ENCODE measurements at places on chromosomes 7 and 10.

DNA sequence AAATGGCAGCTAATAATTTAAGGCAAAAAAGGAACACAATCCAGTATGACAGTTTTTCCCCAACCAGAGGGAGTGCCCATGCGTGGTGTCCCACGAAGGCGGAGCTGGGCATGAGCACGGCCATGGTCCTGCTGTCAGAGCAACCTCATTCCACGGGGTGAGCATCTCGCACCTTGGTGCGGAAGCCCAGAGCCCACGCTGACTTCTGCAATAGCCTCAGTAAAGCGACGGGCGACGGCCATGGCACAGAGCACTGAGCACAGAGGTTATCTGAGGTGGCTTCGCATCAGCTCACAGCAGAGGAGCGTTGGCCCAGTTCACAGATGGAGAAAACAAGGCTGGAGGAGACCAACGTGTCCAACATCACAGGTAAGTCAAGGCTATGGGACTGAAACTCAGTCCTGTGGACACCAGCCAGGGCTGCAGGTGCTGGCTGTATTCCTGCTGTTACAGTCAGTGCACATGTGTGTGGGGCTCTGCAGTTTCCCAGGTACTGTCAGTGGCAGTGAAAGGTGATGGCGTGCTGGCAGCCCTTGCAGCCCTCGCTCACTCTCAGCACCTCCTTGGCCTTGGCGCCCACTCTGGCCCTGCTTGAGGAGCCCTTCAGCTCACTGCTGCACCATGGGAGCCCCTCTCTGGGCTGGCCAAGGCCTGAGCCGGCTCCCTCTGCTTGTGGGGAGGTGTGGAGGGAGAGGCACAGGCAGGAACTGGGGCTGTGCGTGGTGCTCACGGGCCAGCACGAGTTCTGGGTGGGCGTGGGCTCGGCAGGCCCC lies 525.6 kb downstream of the PTPRN2 start:
- DNase-seq: no peak

GRCh38 chr10:11824825-11825224 lies 1.7 kb downstream of the PROSER2 start:
- DNase-seq: no peak

DNA sequence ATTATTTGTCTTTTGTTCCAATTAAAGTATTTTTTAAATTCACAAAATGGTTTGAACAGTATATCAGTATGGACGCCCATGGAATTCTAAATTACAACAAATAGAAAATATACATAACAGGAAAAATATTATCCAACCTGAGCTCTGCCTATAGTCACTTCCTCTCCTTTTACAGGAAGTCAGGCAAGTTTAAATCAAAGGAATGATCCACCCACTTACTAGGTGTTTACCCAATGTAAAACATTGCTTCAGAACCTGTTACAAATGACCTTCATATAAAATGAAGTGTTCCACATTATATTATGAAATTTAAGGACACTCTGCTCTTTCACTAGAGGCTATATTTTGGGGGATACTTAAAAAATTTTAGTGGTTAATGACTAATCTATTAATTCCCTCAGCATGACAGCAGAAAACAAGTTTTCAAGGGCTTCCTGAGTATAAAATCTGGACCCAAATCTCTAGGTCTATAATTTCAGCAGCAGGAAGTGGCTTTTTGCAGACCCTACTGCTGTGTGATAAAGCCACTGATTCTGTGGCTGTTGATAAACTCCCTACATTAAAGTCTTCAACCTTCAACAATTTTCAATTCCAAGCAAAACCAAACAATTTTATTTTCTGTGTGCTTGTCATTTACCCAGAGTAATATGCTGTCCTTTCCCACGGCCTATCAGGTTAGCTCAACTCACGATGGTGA lies 722.6 kb downstream of the GATA3 start:
- peak; percentile 34 for DNase-seq

DNA sequence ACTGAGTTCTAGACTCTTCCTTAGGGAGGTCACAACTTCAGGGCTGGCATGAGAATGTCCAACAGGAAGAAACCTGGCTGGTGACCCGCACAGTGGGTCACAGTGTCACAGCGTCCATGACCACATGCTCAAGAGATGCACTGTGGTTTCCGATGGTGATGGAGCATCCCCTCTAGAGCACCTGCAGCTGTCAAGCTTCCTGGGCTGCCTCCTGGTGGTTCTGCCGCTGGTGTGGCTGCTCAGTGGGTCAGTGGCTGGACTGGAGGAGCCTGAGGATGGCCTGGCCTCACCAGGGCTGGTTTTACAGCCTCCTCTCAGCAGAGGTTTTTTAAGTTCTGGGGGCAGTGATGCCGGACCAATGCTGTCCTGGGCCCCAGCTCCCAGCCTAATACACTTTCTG lies 149.3 kb downstream of the SH3PXD2A start:
- no peak for DNase-seq

GRCh38 chr10:28186887-28187578 lies 115.8 kb downstream of the MPP7 start:
- DNase-seq: no peak

- no peak for DNase-seq
Measured at GRCh38 chr7:305410-306151, 15.6 kb downstream of the FOXL3 start.

DNA sequence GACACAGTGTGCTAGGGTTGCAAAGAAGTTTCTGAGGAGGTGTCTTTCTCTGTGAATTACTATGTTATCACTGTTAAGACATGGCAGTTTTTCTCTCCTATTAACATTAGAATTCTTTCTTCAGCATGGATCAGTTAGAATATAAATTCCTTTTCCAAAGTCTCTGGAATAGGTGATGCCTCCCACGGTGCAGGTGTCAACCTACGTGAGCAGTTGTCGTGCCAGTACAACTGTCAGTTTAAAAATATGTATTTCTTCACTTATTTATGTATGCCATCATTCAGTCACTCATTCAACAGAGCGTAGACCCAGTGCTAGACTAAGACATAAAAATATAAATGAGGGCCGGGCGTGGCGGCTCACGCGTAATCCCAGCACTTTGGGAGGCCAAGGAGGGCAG lies 83.5 kb downstream of the TACC2 start:
- DNase-seq: no peak

DNA sequence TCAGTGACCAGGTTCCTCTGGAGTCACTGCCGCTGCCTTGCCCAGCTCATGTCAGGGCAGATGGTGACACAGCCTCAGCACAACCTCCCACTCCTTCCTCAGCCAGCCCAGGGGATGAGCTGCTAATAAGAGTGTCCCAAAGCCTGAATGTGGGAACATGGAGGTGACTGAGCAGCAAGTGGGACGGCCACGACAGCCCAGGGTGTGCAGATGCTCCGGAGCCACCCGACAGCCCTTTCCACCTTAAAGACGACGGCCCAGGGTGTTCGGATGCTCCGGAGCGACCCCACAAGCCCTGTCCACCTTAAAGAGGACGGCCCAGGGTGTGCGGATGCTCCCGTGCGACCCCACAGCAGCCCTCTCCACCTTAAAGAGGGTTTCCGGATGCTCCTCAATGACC lies 89.2 kb downstream of the DIP2C start:
- no peak for DNase-seq
